ENCODE measurements at places on chromosomes 6 and 20. TPM values are rescaled to one million over a fixed set of nuclear protein-coding genes. Genes with fewer than 3 reads are reported as not detected.

KPNA5 gene
- 7.6 TPM for total RNA-seq

DNA sequence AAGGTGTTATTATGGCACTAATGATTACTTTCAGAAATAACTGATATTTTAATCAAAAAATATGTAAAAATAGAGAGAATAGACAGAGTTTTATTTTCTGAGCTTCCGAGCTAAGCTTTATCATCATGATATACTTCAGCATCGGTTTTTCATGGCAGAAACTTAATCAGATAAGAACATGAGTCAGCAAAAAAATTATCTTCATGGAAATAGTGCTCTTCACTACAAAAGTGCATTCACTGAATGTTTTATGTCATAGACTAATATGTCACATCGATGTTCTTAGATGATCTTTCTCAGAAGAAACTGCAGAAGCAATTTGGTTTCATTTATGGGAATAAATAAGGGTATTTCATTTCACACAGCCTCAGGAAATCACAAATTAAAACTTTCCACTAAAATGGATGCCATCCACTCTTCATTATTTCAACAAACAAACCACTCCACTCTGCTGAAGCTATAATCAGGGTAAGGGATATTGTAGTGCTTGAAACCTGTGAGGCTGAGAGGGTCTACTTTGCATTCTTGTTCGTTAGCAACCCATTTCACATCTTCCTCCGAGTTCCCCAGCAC lies 10.2 kb upstream of the MAP3K7 start:
- DNase-seq: no peak

ANKRD66 gene
- total RNA-seq: not detected

DNA sequence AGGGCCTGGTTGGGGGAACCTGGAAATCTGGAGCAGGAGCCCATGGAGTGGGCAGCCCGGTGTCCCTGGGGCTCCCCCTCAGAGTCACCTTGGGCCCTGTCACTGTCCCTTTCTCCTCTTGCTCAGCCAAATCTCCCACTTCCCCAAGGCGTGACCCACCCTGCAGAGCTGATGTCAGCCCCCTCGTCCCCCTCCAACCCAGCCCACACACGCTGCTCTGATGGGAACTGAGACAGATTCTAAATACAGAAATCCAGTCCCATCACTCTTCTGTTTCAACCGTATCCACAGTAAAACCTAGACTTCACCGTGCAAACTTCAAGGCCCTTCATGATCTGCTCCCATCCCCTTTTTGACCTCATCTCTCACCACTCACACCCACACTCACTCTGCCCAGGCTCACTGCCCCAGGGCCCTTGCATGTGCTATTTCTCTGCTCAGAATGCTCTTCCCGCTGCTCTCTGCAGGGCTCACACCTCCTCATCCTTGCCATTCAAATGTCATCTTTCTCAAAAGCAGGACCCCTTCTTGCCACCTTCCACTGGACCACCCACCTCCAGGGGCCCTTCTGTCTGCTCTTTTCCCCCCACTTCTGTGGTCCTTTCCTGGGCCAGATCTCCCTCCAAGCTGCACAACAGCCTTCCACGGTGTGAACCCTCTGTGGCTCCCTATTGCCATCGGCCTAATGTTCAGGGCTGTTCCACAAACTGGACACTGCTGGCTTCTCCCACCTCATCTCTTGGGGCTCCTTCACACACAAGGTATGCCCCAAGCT lies 16.6 kb downstream of the TGM2 start:
- no peak for DNase-seq

- peak; percentile 39 for DNase-seq
Observed at GRCh38 chr6:1527073-1527457, 82.7 kb upstream of the FOXC1 start.

TAAR8 gene
- not detected for total RNA-seq

DNA sequence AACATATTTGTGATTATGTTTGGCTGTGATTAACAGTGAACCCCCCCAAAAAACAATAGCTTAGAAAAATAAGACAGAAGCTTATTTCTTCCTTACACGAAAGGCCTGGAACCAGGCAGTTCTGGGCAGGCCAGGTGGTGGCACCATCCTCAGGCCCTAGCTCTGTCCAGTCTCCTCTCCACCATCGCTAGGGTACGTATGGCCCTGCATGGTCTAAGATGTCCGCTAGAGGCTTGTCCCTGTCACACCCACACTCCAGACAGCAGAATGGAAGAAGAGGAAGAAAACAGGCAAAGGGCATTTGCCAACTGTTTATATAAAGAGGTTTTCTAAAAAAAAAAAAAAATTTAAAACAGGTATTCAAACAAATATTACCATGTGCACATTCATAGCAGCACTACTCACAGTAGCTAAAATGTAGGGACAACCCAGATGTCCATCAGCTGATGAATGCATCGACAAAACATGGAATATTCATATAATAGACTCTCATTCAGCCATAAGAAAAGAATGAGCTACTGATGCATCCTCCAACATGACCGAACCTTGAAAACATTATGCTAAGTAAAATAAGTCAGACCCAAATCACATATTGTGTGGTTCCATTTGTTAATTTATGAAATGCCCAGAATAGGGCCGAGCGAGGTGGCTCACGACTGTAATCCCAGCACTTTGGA lies 6.7 kb downstream of the TGM3 start:
- DNase-seq: no peak

GRCh38 chr6:43995137-43995536 lies 132.1 kb downstream of the MRPL14 start:
- DNase-seq: no peak

- DNase-seq: no peak
Observed at GRCh38 chr20:33897313-33897912, 86.3 kb downstream of the CHMP4B start.

PBOV1 gene
- not detected for total RNA-seq

GRCh38 chr6:137223370-137224131 lies 4.4 kb upstream of the IFNGR1 start:
- no peak for DNase-seq
